MCF 10A (cell line): ENCODE measurements at places on chromosomes 6 and 20. TPM values are rescaled to one million over a fixed set of nuclear protein-coding genes. Genes with fewer than 3 reads are reported as not detected.

GRCh38 chr6:36423101-36423824, 19.4 kb downstream of the PXT1 start:
- DNase-seq, result peak; percentile 98

DNA sequence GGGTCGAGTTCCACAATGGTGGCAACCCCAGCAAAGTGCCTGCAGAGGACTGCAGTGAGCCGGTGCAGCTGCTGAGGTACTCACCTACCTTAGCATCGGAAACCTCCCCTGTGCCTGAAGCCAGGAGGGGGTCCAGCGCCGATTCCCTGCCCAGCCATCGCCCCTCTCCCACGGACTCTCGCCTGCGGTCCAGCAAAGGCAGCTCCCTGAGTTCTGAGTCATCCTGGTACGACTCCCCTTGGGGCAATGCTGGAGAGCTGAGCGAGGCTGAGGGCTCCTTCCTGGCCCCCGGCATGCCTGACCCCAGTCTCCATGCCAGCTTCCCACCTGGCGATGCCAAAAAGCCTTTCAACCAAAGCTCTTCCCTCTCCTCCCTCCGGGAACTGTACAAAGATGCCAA, 134.1 kb upstream of the CLDN20 start:
- no peak for DNase-seq

- DNase-seq, result no peak
These were observed 44.6 kb downstream of the PPARD start for GRCh38 chr6:35386989-35387388.

DNA sequence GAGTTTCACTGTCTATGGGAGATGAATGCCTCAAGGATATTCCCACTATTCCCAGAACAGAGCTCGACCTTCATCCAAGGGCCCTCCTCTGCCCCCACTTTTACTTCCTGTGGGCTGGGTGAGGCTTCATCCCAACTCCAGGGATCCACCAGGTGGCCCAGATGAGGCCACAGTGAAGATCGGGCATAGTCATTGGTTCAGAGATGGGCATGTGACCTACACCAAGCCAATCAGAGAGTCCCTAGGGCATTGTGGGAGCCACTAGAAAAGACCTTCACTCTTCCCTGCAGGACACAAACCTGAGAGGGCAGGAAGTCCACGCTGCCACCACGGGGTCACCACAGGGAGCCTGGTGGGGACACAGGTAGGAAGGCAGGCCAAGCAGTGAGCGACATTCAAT, 72.9 kb upstream of the SLC22A16 start:
- DNase-seq, result no peak

DNA sequence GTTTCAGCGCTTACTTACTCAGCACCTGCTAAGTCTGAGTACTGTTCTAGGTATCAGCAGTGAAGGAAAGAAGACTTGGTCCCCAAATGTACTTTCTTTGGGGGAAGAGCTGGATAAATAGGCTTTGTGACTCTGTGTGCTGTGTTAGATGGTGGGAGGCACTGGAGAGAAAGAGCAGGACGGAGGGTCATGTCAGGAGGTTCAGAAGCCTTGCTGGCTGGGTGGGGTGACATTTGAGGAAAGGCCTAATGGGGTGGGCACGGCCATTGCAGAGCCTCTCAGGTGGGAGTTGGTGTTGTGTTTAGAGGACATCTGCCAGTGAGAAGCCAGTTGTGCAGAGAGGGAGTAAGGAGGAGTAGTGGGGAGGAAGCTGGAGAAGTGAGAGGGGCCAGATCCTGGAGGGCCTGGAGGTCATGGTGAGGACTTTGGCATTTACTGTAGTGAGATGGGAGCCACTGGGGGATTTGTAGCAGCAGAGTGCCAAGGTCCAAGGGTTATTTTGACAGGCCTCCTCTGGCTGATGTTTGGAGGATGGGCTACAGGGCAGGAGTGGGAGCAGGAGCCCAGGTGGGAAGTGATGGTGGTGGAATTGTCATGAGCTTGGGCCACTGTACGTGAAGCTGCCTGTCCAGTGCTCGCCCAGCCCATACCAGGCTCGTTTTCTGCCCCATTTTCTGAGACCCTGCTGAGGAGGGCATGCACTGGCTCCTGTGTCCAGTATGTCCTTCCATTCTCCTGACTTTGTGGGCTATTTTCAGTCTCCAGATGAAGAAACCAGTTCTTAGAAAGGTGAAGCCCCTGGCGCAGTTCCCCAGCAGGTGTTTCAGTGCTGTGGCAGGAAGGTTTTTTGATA, 886 bp downstream of the SDCBP2 start:
- no peak for DNase-seq

Gene CLVS2
- not detected in 2 replicates for total RNA-seq

DNA sequence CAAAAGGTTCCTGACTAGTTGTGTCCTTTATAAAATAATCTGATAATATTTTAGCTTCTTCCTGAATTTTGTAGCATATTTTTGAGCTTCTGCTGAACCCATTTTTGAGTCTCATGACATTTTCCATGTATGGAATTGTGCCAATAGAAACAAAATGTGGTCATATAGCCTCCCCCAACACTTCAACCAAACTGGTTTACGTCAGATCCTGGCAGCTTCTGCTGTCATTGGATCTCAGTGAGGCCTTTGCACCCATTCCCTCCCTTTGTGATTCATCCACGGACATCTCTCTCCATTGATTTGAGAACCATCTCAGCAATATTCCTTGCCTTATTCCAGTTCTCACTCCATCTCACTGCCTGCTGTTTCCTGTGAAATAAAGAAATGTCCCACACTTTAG, 166.0 kb upstream of the PROKR2 start:
- peak; percentile 36 for DNase-seq

- DNase-seq, result no peak
These were observed 176.4 kb downstream of the SIM1 start for GRCh38 chr6:100288311-100288710.

DNA sequence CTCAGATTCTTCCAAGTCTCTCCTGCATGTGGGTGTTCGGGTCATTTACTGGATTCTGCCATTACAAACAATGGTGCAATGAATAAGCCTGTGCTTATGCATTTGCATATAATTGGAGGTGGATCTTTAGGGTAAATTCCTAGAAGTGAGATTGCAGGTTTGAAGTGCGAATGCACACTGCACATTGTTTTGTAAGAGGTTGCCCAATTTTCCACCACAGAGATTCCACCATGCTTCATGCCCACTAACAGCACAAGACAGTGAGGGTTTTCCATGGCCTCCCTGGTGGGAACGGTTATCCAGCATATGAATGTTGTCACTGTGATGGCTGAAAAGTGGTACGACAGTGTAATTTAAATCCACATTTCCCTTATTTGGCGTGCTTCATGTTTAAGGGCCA, 178.8 kb upstream of the PMEPA1 start:
- no peak for DNase-seq

DNA sequence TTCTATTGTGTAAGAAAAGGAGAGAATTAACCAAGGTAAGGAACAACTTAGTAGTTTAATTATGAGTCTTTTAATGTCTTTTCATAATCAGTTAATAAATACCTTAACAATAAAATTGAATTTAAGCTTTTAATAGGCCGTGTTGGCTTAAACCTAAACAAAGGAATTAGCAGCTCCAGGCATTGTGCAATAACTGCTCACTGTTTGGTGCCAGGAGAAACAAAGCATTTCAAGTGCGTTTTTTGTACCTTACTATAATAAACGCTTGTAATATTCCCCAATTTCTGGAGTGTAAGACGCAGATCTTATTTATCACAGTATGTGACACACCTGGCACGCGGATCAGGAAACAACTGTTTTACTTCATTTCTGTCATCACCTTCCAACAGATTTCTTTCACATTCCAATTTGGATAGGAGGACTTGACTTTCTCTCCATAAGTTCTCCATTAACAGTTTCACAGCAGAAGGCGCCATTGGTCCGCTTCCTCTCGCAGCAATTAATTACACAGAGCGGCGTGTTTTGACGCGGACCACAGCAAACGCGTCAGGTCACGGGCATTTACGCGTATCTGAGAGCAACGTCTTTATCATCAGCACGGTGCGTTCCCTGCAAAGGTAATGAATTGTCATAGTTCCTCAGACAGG, 335.8 kb upstream of the NT5E start:
- peak; percentile 63 for DNase-seq

Gene DPPA5
- total RNA-seq, result not detected in 2 replicates

Gene LAMP5
- total RNA-seq, result not detected in 2 replicates

GRCh38 chr20:16662467-16662866, 67.4 kb upstream of the SNRPB2 start:
- no peak for DNase-seq

DNA sequence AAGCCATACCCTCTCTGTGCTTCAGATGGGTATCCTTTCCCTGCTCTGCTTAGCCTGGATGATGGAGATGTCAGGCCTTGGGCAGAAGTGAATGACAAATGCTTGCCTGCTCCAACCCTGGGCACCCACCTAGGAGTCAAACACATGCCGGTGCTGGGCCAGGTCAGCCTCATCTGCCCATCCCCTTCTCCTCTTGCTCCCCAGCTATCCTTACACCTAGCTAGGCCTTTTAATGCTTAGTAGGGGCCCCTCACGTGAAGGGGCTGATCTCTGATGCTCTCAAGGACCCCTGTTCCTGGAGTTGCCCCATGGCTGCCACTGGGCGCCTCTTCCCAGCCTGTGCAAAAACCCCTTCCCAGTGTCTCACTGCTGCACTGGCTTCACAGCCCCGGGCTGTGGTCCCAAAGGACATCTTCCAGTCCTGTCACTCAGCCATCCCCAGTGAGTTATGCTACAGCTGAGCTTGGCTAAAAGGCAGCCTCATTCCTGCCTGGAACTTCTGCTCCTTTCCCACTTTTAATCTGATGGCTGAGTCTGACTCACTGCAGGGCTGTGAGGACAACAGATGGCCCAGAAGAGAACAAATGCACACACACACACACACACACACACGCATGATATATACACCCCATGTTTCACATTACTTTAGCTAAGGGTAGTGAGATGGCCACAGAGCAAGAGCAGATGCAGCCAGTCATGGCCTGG, 12.8 kb upstream of the SDCBP2 start:
- no peak for DNase-seq

DNA sequence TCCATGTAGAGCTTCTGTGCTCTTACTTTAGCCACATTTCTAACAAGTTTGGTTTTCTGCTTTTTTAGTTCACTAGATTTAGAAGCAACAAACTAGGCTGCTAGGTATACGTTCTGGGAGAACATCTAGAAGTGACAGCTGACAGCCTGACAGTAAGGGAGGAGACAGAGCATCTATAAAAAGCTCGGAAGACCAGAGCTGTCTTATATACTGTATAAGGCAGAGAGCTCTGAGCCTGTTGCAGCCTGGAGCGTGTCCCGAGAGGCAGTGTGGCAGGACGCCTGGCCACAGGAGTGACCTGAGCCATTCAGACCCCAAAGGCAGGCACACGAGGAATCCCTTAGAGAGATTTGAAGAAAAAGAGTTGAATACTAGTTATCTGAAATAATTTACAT, 24.6 kb downstream of the PPP1R14C start:
- no peak for DNase-seq

GRCh38 chr6:165404697-165405096, 95.3 kb upstream of the C6orf118 start:
- DNase-seq, result peak; percentile 3

- no peak for DNase-seq
These were observed 474.1 kb downstream of the CD109 start for GRCh38 chr6:74170118-74170517.

- no peak for DNase-seq
These were observed 96.7 kb downstream of the OGFRL1 start for GRCh38 chr6:71385111-71385822.

DNA sequence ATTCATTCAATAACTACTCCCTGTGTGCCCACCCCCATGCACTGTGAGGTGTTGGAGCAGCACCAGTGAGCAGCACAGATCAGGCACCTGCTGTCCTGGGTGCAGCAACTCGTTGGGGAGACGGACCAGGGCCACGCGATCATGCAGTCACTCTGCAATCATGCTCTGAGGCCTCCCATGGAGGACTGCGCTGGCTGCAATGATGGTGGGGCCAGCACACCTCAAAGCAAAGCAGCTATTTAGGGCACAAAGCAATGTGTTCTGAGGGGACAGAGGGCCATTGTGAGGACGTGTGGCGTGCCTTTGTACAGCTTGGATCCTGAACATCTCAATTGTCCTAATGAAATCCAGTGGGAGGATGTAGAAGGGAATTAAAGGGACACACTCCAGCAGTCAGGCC, 41.0 kb upstream of the MPC1 start:
- DNase-seq, result no peak

- DNase-seq, result no peak
These were observed 6.0 kb downstream of the POU3F2 start for GRCh38 chr6:98840385-98840784.

DNA sequence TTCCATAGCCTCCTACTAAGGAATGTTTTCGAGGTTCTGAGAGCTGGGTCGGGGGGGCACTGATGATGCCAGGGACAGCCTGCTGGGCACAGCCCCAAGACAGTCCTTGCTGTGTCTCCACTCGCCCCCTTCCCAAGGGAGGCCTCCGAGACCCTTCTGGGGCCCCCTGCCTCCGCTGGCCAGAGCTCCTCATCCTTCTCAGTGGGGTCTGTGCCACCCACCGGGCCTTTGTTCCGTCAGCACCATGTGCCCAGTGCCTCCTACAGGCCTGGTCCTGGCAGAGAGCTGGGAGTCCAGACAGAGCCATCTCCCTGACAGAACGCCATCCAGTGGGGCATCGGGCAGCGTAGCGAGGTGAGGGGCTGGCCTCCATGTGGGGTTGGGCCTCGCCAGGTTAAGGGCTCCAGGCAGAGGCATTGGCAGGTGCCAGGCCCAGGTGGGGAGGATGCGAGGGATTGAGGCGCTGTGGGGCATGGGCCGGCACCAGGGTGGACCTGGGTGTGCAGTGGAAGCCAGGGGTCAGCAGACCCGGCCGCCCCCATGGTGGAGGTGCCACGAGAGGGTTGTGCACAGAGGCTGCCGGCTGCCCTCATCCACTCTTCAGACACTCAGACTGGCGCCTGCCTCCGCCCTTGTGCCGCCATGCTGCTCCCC, 13.3 kb downstream of the RBM38 start:
- no peak for DNase-seq

- DNase-seq, result no peak
These were observed 34.0 kb upstream of the FANCE start for GRCh38 chr6:35417979-35418661.

DNA sequence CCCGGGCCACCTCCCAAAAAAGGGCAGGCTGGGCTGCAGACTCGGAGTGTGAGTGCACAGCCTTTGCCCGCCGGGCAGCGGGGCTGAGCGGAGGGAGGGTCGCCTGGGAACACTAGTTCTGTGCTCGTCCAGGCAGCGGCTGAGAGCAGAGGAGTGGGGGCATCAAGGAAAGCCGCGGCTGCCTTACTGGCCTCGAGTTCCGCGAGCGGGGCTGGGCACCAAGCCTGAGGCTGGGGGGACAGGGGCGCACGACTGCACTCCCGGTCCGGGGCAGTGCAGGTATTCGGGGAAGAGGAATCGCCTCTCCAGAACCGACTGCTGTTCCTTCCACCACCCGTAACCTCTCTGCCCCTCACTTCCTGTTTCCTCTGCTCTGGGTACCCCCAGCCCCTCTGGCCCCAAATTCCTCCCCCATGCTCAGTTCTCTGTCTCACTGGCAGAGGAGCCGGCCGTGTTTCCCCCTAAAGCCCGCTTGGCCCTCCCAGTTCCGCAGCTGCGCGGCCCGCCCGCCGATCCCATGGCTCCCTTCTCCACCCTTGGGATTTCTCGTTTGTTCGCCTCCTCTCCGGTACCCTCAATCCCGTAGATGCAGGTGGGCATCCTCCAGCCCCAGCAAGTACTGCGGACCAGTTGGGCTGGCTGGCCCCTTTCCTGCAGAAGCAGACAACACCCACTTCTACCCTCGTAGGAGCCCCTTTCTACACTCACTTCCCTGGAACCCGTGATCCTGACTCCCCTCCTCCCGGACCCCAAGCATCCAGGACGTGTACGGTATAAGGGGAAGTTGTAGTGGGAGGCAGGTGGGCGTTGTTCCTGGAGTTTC, 5.1 kb downstream of the RING1 start:
- no peak for DNase-seq
